Type B pancreatic cell (in vitro differentiated cells): ENCODE measurements at places on chromosomes 1 and 21. TPM values are rescaled to one million over a fixed set of nuclear protein-coding genes. Genes with fewer than 3 reads are reported as not detected.

The MLLT11 gene
- 9.0 and 17.0 TPM in 2 replicates for total RNA-seq

DNA sequence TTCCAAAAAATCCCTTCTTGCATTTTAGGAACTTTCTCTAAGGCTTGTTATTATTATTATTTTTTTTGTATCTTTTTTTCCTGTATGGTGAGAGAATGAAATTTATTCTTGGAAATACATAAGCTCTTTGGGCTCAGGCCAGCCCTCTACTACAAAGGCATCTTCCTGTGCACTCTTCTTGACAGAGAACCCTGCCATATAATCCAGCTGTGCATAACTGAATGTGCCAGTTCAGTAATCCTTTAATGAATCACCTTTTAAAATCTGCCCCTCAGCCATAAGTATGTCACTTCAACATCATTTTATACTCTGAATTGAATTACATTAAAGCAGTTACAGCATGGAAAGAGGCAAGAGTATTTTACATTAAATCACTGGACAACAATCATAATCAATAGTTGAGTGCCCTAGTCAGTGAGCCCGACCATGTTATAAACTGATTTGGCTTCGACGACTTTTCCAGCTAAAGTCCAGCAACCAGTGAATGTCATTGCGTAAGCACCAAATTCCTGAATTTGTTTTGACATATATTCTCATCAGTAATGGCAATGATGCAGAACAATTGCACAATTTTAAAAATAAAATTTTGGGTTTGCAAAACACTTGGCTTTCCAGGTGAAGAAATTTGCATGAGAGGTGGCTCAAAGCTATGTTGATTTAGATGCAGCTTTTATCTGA lies 59.2 kb upstream of the KCNK2 start:
- H3K27ac ChIP-seq: no peak overlapping the region
- DNase-seq: no peak
- H3K4me3 ChIP-seq: no peak overlapping the region
- peaks cover 4% of the 10 kb centered on the region for H3K4me1 ChIP-seq
- peaks cover 3% of the 10 kb centered on the region for H3K27me3 ChIP-seq

- DNase-seq: no peak
- peak overlapping the region; percentile 65 for H3K27ac ChIP-seq
- H3K4me3 ChIP-seq: peak overlapping the region; percentile 24
- H3K36me3 ChIP-seq: no peaks in the 10 kb centered on the region
Observed at GRCh38 chr1:170168265-170168664, 22.5 kb downstream of the NTMT2 start.

GRCh38 chr1:38872401-38873026 lies 634 bp downstream of the MYCBP start:
- peak overlapping the region; percentile 96 for H3K4me3 ChIP-seq
- H3K36me3 ChIP-seq: peaks cover 14% of the 10 kb centered on the region
- H3K4me1 ChIP-seq: peaks cover 20% of the 10 kb centered on the region
- peak overlapping the region; percentile 32 for H3K27ac ChIP-seq
- no peaks in the 10 kb centered on the region for H3K27me3 ChIP-seq

- no peak for DNase-seq
- no peak overlapping the region for H3K27ac ChIP-seq
- H3K4me3 ChIP-seq: peak overlapping the region; percentile 13
- peaks cover 7% of the 10 kb centered on the region for H3K4me1 ChIP-seq
- H3K36me3 ChIP-seq: no peaks in the 10 kb centered on the region
Observed at GRCh38 chr21:34612056-34612455, 2.9 kb downstream of the RCAN1 start.

DNA sequence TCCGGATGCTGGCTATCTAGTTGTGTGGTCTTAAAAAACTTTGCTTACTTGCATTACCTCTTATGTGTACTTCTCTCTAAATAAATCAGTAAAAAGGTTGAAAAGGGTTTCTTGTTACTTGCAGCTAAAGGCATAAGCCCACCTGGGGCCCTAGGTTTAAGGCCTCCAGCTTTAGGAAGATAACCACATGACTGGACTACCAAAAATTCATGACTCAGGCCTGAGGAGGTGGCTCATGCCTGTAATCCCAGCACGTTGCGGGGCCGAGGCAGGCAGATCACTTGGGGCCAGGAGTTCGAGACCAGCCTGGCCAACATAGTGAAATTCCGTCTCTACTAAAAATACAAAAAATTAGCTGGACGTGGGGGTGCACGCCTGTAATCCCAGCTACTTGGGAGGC lies 142.9 kb downstream of the APP start:
- no peaks in the 10 kb centered on the region for H3K27me3 ChIP-seq
- H3K27ac ChIP-seq: no peak overlapping the region
- no peak for DNase-seq
- H3K4me1 ChIP-seq: peaks cover 19% of the 10 kb centered on the region

The FOXE3 gene
- 0.14 TPM in 1 of 2 replicates, not detected in the other for total RNA-seq

The OR2T2 gene
- total RNA-seq: not detected in 2 replicates

DNA sequence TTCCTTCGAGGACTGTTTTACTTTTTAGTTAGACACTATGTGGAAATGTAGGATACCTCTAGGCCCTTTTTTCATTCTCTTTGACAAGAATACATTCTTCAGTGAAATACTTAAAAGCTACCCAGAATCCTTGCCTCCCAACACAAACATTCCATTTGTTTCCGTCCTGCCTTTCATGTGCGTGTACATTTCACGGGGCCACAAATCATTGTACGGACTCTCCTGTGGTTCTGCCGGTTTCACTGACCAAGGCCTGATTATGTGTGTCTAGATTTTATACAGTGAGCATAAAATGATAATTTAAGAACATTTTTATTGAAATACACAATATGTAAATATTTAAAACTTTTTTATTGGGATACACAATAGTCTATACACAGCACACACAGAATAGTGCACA lies 76.4 kb downstream of the RUNX3 start:
- peaks cover 14% of the 10 kb centered on the region for H3K4me1 ChIP-seq
- peak overlapping the region; percentile 23 for H3K4me3 ChIP-seq
- H3K27me3 ChIP-seq: peaks cover 10% of the 10 kb centered on the region
- DNase-seq: no peak

DNA sequence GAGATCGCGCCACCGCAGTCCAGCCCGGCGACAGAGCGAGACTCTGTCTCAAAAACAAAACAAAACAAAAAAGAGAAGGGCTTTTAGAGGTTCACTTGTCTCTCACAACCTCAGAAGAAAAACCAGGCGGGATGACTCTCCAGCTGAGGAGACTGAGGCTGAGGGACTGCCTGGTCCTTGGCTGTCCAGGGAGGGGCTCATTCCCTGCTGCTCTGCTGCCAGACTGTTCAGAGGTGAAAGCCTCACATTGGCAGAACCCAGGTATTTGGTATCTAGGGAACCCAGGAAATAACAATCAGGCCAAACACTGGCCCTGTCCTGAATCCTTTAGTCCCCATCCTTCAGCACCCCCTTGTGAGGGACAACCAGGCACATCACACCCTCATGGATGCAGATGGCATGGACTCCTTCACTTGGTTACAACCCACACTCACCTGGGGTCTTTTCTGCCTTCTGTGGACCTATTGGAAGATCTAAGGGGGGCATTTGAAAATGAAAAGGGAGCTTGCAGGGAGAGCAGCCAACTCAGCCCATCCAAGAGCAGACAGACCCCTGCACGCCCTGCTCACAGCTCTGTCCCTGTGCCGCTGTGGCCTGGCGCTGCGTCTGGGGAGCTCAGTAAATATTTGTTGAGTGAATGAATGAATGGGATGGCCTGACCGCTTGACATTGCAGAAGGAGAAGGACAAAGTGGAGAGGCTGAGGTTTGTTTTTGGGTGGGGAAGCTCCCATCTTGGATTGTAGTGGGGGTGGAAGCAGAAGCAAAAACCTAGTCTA lies 33.4 kb downstream of the CD247 start:
- H3K4me1 ChIP-seq: peaks cover 29% of the 10 kb centered on the region
- DNase-seq: no peak
- peaks cover 6% of the 10 kb centered on the region for H3K27me3 ChIP-seq
- H3K27ac ChIP-seq: no peak overlapping the region
- H3K4me3 ChIP-seq: no peak overlapping the region
- H3K36me3 ChIP-seq: no peaks in the 10 kb centered on the region

The OR2L3 gene
- not detected in 2 replicates for total RNA-seq

DNA sequence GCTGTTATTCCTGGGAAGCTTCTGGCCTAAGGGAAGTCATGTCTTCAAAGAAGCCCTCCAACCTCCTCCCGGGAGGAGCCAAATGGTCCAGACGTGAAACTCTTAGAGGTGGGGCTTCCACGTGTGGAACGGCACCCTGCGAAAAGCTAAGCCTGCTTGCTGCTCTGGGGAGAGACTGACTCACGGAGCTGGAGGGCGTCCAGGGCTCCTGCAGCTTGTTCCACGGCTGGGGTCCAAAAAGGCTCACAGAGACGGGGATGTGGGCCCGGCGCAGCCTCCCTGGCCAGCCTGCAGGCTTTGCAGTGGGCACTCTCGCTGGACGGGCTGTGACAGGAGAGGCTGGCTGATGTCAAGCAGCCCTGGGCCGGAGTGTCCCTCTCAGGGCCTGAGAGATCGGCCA lies 105.1 kb downstream of the COLGALT2 start:
- no peaks in the 10 kb centered on the region for H3K27me3 ChIP-seq
- no peak overlapping the region for H3K27ac ChIP-seq
- peaks cover 33% of the 10 kb centered on the region for H3K4me1 ChIP-seq
- H3K4me3 ChIP-seq: no peak overlapping the region
- H3K36me3 ChIP-seq: no peaks in the 10 kb centered on the region

DNA sequence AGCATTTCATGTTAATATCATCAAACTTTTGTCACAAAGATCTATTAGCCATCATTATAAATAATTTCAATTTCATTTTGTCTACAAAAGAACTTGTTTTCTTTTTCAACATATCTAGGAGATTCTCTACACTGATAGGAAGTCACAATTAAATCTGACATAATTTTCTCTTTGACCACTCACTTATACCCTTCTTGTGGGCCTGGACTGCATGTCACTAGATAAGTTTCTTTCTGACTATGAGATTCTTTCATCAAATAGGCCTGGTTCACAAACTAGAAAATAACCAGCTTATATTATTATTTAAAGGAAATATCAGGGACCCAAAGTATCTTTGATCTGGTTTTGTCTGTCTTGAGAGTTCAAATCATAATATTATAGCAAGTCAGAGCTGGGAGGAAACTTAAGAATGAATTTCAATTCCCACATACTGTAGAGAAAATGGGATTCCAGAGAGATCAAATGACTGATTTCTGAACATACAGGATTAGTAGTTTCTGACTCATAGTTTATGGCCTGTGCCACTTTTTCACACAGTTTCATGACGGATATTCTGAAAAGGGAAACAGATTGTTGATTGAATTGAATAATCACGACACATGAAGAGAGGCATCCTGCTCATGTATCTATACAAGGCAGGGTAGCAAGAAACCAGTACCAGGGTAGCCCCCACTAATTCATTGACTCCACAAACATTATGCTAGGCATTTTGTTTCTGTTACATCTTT lies 355.8 kb downstream of the GPATCH2 start:
- no peak overlapping the region for H3K27ac ChIP-seq
- H3K36me3 ChIP-seq: no peaks in the 10 kb centered on the region
- peaks cover 11% of the 10 kb centered on the region for H3K4me1 ChIP-seq
- H3K4me3 ChIP-seq: no peak overlapping the region
- peaks cover 13% of the 10 kb centered on the region for H3K27me3 ChIP-seq

DNA sequence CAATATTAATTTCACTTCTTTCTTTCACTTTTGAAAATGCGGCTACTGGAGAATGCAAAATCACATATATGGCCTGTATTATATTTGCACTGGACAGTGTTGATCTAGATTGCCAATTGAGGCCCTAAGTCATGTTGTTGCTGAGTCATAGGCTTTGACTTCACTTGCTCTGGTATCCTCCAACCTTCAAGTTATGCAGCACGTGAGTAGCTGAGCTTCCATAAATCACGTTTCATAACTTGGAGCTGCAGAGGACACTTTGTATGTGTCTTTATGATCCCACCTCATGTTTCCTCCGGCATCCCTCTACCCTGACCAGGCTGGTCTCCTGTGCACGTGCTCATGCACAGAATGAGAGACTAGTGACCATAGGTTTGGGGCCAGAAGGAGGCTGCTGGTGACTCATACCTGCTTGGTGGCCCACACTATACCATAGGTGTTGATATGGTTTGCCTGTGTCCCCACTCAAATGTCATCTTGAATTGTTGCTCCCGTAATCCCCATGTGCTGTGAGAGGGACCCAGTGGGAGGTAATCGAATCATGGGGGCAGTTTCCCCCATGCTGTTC lies 103.0 kb upstream of the TSPAN2 start:
- DNase-seq: no peak
- peaks cover 35% of the 10 kb centered on the region for H3K4me1 ChIP-seq
- H3K27ac ChIP-seq: no peak overlapping the region
- no peak overlapping the region for H3K4me3 ChIP-seq

DNA sequence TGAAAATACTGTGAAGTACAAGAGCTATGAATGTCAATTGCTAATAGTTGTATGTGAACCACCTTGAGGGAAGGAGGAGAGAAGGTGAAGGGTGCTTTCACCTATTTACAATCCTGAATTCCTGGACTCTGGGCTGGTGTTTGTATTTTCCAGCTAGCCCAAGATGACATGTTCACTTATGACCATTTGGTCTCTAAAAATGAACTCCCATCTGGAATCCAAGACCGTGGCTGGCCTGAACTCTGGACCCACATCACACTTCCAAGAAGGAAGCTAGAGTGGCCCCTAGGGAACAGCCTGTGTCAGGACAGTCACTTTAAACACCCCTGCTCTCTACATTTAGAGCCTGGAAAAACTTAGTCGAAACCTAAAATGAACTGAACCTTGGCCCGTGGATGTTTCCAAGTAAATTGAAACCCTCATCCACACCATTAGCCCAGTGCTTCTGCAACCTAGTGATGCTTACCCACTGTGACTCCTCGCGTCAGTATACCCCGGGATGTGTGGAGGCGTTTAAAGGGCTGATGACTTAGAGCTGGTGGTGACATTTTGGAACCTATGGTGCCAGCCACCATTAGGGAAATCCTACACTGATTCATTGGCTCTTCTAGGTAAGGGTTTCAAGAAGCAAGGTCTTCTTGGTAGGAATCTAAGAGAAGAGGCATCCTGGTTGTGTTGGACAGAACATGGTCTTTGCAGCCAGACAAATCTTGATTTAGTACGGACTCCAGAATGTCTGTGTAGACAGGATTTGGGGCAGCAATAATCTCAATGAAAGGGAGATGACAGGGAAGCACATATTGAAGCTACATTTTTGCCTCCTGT lies 171.5 kb upstream of the IRF2BP2 start:
- H3K4me3 ChIP-seq: no peak overlapping the region
- H3K27ac ChIP-seq: no peak overlapping the region
- DNase-seq: peak; percentile 70
- no peaks in the 10 kb centered on the region for H3K4me1 ChIP-seq
- no peaks in the 10 kb centered on the region for H3K36me3 ChIP-seq
